ENCODE measurements at places on chromosomes 6 and 20. TPM values are rescaled to one million over a fixed set of nuclear protein-coding genes. Genes with fewer than 3 reads are reported as not detected.

Gene CST3
- total RNA-seq, result 1,253 TPM

Gene NUP153
- 31.1 TPM for total RNA-seq

Gene LY6G6C
- not detected for total RNA-seq

Gene CPNE5
- 4.6 TPM for total RNA-seq

Gene NKX2-2
- total RNA-seq, result not detected

Gene STMND1
- not detected for total RNA-seq

Gene MED23
- 18.1 TPM for total RNA-seq

Gene GRIK2
- total RNA-seq, result 1.8 TPM

Gene LRRN4
- not detected for total RNA-seq
